Mesothelial cell of epicardium (in vitro differentiated cells): ENCODE measurements at places on chromosomes 5 and 9. TPM values are rescaled to one million over a fixed set of nuclear protein-coding genes. Genes with fewer than 3 reads are reported as not detected.

DNA sequence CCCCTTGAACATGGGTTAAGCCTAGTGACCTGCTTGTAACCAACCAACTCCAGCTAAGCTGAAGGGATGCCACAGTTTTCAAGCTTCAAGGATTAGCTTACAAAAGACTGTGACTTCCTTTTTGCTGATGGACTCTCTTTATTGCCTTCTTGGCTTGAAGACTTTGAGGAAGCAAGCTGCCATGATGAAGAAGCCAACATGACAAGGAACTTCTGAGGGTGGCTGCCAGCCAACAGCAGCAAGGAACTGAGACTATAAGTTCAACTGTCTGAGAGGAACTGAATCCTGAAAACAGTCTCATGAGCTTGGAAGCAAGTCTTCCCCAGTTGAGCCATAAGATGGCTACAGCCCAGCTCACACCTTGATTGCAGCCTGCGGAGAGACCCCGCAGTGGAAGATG is 116.1 kb upstream of the TAF11L2 start:
- no peak for DNase-seq

GRCh38 chr9:127118597-127119319 is 3.7 kb downstream of the ANGPTL2 start:
- no peak for DNase-seq

DNA sequence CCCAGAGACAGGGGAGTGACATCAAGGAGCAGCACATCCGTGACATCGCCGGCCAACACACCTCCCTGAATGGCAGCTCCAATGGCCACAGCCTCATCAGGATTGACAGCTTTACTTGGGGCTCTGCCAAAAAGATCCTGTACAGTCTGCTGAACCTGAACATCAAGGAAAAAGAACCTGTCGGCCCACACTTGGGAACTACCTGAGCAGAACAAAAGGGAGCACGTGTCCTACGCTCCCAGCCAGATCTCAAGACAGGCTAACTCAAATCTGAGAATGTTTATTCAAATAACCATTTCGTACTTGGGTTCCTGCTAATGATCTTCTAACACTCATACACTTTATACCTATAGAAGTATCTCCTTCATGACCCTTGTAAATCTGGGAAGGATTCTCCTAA is 15.3 kb downstream of the HSPA9 start:
- DNase-seq = no peak

DNA sequence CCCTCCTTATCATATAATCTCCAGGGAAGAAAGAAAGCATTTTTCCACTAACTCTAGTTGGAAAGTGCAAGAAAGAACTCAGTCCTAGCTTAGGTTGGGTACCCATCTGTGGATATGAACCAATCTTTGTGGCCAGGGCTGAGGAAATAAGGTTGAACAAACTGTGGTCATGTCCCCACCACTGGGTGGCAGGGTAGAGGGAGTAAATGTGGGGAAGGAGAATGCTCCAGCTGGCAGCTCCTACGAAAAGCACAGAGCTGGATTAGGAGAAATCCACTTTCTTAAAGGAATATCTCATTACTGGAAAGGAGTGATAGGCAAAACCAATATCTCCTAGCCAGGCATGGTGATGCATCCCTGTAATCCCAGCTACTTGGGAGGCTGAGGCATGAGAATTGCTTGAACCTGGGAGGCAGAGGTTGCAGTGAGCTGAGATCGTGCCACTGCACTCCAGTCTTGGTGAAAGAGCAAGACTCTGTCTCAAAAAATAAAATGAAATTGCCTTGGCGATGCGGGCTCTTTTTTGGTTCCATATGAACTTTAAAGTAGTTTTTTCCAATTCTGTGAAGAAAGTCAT is 175.1 kb downstream of the CCDC192 start:
- no peak for DNase-seq

GRCh38 chr5:153827397-153827796 is 211.3 kb downstream of the FAM114A2 start:
- DNase-seq = no peak

DNA sequence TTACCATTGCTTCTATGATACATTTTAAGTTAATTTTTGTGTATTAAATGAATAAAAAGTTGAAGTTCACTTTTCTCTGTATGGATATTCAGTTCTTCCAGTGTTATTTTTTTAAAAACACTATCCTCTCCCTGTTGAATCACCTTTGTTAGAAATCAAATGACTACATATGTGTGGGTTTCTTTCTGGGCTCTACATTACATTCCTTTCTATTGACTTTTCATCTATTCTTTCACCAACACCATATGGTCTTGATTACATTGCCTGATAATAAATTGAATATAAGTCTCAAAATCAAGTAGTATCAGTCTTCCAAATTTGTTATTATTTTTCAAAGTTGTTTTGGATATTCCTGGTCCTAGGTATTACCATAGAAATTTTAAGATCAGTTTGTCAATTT is 7.3 kb upstream of the RASEF start:
- no peak for DNase-seq

- no peak for DNase-seq
Observed at GRCh38 chr9:112485574-112485973, 1.1 kb upstream of the KIAA1958 start.

Gene RHOBTB3
- 146 to 154 TPM (median 153 TPM) in 3 replicates for total RNA-seq

Gene CDX1
- 0.51 to 1.1 TPM (median 0.68 TPM) in 3 replicates for total RNA-seq
